ENCODE measurements at places on chromosomes 5 and 9.

DNA sequence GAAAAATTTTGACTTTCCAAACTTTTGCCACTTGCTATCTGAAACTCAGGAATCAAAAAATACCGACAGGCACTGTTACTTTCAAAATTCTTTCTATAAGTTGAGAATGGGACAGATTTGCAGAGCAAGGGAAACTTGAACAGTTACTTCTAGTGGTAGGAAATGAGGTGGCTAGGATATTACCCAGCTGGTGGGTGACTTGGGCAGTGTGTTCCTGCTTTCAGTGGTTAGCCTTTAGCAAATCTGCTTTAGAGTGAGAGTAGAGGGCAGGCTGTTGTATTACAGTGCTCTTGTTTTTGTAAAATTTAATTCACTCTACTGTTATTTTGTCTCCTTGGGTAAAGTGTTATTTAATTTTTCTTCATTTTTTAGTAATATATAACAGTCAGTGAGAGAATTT lies 40.2 kb upstream of the ROPN1L start:
- DNase-seq, result no peak

GRCh38 chr5:124592891-124593290 lies 153.5 kb downstream of the ZNF608 start:
- DNase-seq, result no peak

- DNase-seq, result no peak
These were observed 437.9 kb upstream of the PAPPA start for GRCh38 chr9:115715666-115716065.

DNA sequence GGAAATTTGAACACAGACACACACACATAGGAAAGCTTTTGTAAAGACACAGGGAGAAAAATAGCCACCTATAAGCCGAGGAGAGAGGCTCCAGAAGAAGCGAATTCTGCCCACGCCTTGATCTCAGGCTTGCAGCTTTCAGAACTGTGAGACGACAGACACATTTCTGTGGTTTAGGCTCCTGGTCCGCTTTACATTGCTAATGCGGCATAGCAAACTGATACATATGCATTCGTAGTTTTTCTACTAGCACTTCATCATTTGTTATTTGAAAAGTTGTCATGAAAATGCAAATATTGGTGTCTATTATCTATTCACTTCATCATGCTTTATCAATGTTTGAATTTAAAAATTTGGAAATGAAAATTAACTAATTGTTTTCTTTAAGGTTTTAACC lies 674.9 kb downstream of the SEMA5A start:
- DNase-seq, result no peak

DNA sequence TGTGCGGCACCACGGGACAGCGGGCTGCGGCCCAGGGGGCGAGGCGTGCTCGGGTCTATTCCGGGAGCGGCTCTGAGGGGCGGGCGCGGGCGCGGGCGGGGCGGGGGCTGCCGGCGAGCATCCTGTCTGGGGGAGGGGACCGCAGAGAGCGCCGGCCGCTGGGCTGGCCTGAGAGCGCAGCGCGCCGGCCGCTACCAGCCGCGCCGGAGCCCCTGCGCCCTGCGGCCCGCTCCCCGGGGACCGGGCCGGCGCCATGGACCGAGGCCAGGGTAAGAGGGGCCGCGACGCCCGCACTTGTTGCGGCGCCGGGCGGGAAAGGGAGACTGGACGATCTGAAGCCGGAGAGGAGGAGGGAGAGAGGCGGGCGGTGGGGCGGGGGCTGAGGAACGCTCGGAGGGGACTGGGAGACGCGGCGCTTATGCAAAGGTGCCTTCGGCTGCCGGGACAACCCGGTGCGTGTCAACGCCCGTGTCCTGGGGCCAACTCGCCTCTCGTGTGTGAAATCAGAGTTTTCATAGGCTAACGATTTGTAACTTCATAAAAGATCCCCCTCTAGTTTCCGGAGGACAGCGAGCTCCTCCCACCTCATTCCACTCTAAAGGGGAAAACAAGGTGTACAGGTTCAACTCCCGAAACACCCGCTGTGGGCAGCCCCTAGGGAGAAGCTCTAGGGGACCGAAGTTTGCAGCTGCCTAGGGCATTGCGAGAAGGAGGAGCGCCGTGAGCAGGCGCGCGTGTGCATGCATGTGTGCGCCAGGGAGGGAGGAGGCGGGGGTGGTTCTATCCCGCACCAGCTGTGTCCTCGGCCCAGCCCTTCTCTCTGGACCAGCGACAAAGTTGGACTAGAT lies at the start of gene AFAP1L1:
AFAP1L1 (plus strand) TSS at position 144 of the 848 bp plus-strand sequence; CDS start at position 254, 110 bp downstream.
- no peak for DNase-seq

GRCh38 chr5:176776141-176776865 lies 34.1 kb upstream of the UNC5A start:
- DNase-seq, result no peak

DNA sequence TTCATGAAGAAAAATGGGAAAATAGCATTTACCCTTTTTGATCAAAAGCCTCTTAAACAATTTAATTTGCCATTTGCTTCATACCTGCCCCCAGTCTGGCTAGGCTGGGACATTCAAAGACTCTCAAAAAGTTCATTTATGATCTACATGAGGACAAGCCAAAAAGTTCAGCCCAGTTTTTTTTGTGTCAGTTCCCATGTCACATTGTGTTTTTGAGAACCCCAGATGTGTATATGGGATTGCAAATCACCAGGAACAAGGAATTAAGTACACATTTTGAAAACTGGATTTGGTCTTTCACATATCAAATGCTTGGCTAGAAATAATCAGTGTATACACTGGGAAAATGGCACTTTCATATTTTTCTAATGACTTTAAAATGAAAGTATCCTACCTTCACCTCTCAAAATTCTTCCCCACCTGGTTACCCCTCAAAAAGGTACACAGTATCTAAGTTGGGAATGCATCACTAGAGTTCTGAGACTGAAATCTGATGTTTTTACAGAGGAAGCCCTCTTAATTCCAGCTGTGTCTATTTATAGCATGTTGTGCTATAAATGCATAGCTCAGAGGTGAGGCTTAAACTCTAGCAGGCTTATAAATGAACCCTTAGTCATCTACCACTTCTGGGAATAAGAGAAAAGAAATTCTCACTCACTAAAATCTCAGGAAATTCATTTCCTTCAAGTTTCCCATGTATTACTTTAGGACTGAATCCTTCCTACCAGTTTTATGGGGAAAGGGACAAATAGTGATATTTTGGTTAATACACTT lies 9.3 kb downstream of the STOM start:
- DNase-seq, result no peak

DNA sequence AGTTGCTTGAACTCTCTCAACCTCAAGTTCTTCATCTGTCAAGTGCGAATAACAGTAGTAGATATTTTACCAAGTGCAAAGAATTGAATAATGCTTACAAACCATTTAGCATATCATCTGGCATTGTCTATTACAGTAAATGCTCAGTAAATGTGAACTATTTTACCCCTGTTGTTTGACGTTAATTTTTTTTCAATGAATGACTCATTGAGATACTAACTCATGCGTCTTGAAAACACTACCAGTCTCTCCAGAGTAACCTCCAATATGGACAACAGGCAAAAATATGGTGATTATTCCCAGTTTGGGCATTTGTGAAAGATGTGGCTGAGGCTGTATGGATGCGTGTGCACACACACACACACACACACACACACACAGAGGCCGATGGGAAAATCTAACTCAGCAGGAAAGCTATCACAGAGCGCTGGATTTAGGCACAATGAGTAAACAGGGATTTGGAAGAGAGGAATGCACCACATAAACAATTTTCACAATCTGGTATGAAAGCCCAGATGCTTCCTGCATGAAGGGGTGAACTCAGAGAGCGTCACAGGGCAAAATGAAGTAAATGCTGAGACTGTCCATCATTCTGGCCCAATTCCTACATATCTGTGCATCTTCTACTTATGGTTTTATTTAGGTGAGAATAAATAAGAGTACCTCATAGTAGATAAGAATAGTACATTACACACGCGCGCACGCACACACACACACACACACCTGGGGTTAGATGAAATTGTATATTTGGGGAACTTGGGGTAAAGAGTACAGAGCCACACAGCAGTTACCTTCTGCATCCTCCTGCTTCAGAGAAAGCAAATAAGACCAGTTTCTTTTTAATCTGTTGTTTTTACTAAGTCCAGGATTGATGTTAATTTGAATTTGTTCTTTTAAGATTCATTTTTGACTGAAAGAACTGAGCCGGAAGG lies 128.7 kb downstream of the PALM2AKAP2 start:
- DNase-seq, result no peak

DNA sequence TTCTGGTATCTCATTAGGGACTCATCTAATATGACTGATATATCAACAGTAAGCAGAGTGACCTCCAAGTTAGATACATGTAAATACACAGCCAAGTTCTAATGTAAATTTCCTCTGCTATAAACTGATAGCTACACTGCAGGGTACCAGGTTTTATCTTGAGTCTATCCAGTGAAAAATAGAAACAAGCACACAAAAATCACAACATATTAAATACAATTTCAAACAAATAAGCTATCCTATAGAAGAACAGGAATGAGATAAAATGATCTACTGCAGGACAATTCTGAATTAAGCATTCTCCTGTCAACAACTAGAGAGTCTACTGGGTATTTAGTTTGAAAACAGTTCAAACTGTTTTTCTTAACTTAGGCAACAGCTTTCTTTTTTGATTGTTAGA lies 42.7 kb downstream of the NR3C1 start:
- no peak for DNase-seq

DNA sequence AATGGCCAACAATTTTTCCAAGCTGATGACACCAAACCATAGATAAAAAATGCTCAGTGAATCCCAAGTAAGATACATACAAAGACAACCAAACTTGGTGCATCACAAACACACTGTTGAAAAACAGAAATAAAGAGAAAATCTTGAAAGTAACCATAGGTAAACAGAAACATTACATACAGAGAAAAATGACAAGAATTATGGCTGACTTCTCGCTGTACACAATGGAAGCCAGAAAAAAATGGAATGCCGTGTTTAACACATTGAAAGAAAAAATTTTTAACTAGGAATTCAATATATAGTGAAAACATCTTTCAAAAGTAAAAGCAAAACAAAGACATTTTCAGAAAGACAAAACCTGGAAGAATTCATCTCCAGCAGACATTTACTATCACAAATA lies 20.6 kb downstream of the DAP start:
- no peak for DNase-seq

- DNase-seq, result no peak
These were observed 138.3 kb downstream of the BASP1 start for GRCh38 chr5:17355586-17356346.

DNA sequence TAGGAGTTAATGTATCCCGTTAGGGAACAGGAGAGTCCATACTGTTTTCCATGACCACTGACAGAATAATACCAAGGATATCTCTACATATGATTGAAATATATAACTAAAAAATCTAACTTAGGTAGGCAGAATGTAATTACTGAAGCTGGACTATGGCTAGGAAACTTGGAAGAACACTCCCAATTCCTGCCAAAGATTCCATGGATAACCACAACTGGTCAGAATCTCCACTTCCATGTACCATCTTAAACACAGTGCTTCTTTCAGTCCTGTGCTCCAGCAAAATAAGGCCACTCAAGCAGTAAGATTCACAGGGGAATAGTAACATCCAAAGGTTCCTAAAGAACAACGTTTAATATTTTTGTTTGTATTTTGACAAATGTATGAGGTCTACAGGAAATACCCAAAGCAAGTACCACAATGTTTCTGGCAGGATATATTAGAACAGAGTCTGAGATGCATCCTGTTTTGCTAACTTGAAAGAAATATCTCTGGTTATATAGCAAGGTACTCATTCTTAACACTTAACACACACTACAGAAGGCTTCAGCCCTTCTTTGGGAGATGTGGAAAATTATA lies 295.0 kb downstream of the ADAMTS6 start:
- no peak for DNase-seq

GRCh38 chr5:97118261-97119006 lies 24.0 kb downstream of the LIX1 start:
- DNase-seq, result no peak

GRCh38 chr5:150358261-150359095 lies 981 bp downstream of the TCOF1 start:
- no peak for DNase-seq

- no peak for DNase-seq
These were observed 27.7 kb downstream of the WNK2 start for GRCh38 chr9:93211654-93212001.

DNA sequence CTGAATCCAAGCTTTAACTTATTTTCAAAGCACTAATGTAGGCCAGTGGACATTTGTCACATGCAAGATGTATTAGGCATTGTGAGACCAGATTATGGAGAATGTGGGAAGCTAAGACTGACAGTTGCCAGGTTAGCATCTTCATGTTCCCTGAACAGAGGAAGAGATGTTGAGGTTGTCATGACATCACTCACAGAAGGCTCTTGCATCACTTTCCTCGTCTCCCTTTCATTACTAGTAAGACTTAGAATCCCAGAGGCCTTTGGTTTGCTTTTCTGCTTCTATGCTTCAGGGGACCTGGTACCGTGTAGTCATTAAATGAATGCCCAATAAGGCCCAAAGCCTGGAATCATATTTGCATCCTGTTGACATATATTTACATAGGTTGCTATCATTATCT lies 76.4 kb upstream of the RPS23 start:
- DNase-seq, result no peak

DNA sequence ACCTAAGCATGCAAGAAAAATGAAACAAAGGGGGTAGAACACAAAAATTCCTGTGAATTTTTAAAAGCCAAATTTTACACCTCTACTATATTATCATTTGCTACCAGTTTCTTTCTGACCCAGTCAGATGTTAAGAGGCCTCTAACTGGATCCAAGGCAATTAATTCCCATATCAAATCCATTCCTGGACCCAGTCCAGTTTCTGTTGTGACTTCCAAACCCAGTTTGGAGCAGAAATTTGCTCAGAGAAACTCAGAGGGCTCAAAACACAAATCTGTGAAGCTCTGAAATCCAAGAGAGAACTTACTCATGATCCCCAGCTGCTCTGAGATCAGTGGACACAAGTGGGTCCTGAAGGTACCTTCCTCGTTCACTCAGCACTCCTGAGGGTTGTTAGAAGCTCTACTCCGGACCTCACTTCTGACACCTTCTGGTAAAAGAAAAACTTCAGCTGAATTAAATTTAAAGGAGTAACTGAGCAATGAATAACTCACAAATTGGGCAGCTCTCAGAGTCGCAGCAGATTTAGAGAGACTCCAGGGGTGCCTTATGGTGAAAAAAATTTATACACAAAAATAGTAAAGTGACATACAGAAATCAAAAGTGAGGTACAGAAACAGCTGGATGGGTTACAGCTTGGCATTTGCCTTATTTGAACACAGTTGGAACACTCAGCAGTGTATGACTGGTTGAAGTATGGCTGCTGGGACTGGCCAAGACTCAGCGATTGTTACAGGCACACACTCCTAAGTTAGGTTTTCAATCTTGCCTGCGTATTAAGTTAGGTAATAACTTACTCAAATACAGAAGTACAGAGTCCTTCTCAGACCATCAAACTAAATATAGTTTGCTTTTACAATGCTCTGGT lies 32.4 kb downstream of the INSL4 start:
- no peak for DNase-seq

GRCh38 chr9:134811079-134811672 lies 69.4 kb upstream of the FCN2 start:
- no peak for DNase-seq

GRCh38 chr9:7180247-7180646 lies 422.5 kb downstream of the KDM4C start:
- no peak for DNase-seq

All from activated T-cell treated with anti-CD3 and anti-CD28 coated beads for 48 hours (primary cell).